ENCODE measurements at places on chromosomes 16 and 17. TPM values are rescaled to one million over a fixed set of nuclear protein-coding genes. Genes with fewer than 3 reads are reported as not detected.

PARD6A gene
- total RNA-seq: 13.2 TPM

ADAD2 gene
- total RNA-seq: not detected

SEPTIN1 gene
- total RNA-seq: 342 TPM

CA5A gene
- not detected for total RNA-seq

G6PC1 gene
- not detected for total RNA-seq
